SJSA1 (cell line): ENCODE measurements at places on chromosomes 6 and 20. TPM values are rescaled to one million over a fixed set of nuclear protein-coding genes. Genes with fewer than 3 reads are reported as not detected.

RCAN2 gene
- total RNA-seq, result 19.6 and 20.8 TPM in 2 replicates

- no peaks in the 10 kb centered on the region for H3K36me3 ChIP-seq
- peak overlapping the region; percentile 12; the same call in 1 of the 2 replicates for H3K27ac ChIP-seq
- H3K4me3 ChIP-seq, result no peak overlapping the region
- peak; percentile 82 for DNase-seq
- no peaks in the 10 kb centered on the region for H3K27me3 ChIP-seq
These were observed 66.3 kb downstream of the NCOA3 start for GRCh38 chr20:47568019-47568418.

DNA sequence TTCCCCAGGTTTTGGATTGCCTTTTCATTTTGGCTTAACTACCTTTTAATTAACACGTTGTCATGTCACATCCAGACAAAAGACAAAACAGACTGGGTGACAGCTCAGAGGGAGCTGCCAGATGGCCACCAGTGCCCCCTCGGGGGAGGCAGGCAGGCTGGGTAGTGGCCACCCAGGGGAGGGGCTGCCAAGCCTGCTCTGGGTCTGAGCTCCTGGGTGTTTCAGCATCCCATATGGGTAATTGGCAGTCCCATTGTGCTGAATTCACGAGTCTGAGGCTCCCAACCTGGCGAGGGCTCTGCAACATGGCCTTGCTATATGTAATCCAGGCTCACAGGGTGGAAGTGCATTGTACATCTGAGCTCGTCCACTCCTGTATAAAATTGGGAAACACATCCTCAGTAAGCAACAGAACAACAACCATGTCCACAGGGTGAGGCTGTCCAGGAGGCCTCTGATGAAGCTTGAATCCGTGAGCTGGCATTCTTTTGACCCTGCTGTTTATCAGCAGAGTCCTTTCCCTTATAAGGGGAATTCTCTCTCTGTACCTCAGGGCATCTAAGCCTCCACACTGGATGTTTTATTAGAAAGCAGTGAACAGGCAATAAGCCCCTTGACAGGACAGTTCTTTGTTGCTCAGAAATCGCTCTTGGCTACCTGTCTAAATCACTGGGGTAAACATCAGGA, 111.7 kb upstream of the SLC22A23 start:
- no peaks in the 10 kb centered on the region for H3K27me3 ChIP-seq
- H3K4me3 ChIP-seq, result no peak overlapping the region
- no peaks in the 10 kb centered on the region for H3K36me3 ChIP-seq
- peaks cover 7% of the 10 kb centered on the region; the same call in 1 of the 2 replicates for H3K4me1 ChIP-seq
- DNase-seq, result no peak

GSTA2 gene
- total RNA-seq, result not detected in 2 replicates

DNA sequence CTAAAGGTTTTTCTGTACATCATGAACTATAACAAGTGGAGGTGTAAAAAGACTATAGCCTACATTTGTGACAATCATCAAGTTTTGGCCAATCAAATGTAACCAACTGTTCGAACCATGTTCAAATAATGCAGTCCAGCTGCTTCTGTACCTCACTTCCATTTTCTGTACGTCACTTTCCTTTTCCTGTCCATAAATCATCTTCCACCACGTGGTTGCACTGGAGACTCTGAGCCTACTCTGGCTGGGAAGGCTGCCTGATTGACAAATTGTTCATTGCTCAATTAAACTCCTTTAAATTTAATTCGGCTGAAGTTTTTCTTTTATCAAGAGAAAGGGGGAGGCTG, 270.4 kb upstream of the JARID2 start:
- H3K27me3 ChIP-seq, result no peaks in the 10 kb centered on the region
- H3K4me3 ChIP-seq, result no peak overlapping the region
- no peak overlapping the region for H3K27ac ChIP-seq
- no peaks in the 10 kb centered on the region for H3K36me3 ChIP-seq
- no peak for DNase-seq
- no peaks in the 10 kb centered on the region for H3K4me1 ChIP-seq

DNA sequence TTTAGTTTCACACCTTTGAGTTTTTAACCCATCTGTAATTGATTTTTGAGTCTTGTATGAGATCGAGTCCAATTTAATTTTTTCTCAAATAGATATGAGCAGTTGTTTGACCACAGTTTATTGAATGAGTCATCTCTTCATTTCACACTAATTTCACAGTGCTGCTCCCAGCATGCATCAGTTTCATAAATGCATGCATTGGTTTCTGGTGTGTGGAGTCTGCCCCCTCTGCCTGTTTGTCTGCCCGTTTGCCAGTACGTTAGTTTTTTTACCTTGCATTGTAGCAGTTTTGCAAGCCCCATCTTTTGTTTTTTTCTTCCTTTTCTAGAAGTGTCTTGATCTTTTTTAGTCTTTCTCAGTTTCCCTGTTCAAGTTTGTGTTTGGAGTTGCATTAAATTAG, 11.9 kb downstream of the SLX4IP start:
- no peak overlapping the region for H3K4me3 ChIP-seq
- H3K4me1 ChIP-seq, result peaks cover 17% of the 10 kb centered on the region
- no peaks in the 10 kb centered on the region for H3K36me3 ChIP-seq
- H3K27me3 ChIP-seq, result no peaks in the 10 kb centered on the region
- DNase-seq, result peak; percentile 45

GRCh38 chr6:153947808-153948447, 91.1 kb upstream of the OPRM1 start:
- no peak overlapping the region for H3K27ac ChIP-seq
- DNase-seq, result peak; percentile 25
- H3K36me3 ChIP-seq, result no peaks in the 10 kb centered on the region
- peaks cover 6% of the 10 kb centered on the region; the same call in 1 of the 2 replicates for H3K27me3 ChIP-seq

SCAF8 gene
- total RNA-seq, result 18.2 and 28.8 TPM in 2 replicates

GRCh38 chr20:57062696-57063270, 203.7 kb downstream of the BMP7 start:
- DNase-seq, result no peak
- H3K36me3 ChIP-seq, result no peaks in the 10 kb centered on the region
- no peak overlapping the region for H3K4me3 ChIP-seq
